ENCODE measurements at places on chromosomes 13 and 19. TPM values are rescaled to one million over a fixed set of nuclear protein-coding genes. Genes with fewer than 3 reads are reported as not detected.

MED26 gene
- total RNA-seq: 11.4 TPM

VRK3 gene
- 46.3 TPM for total RNA-seq

CCDC194 gene
- total RNA-seq: 1.3 TPM

ZNF490 gene
- total RNA-seq: 6.3 TPM

TNFRSF19 gene
- 66.4 TPM for total RNA-seq

MAP3K10 gene
- total RNA-seq: 11.8 TPM

- no peak for DNase-seq
Observed at GRCh38 chr13:31987535-31988170, 43.9 kb upstream of the FRY start.

GRCh38 chr19:55264531-55264930, 5.7 kb upstream of the PPP6R1 start:
- no peak for DNase-seq

DNA sequence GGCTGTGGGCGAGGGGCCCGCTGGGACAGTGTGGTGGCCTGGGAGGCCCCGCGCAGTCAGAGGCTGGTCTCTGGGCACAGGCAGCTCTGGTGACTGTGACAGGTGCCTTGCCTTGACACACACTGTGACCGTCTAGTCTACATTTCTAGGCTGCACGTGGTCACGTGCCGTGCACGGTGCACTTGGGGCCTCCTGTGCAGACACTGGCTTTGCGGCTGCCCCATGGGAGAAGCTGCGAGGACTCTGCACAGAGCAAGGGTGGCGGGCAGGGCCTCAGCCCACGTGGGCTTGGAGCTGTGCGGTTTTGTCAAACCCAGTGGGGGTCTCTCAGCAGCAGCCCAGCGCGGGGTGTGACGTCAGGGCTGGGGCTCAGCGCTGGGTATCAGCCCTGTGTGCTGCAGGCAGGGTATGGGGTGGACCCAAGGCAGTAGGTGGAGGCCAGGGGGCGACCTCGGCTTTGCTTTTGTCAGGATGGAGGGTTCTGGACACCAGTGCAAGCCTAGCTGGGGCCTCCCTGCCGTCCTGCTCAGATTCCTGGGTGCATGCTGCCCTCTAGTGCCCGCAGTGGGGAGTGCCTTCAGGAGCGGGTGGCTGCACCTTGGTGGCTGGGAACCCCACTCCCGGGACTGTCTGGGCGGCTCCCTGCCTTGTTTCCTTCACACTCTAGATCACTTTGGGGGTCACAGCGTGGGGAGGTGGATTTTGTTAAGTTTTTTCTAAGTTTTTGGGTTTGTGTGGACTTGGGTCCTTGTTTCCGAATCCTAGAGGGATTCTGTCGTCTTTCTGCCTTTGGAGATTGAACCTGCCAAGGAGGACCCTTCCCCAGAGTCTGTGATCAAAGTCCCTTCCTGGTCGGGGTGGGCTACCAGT, 62.6 kb downstream of the KDM4B start:
- peak; percentile 81 for DNase-seq

- no peak for DNase-seq
Observed at GRCh38 chr13:95228130-95228529, 73.1 kb downstream of the ABCC4 start.

GRCh38 chr19:49687566-49688316, 1.7 kb upstream of the ADM5 start:
- no peak for DNase-seq

Data from Caco-2 (cell line).